Common myeloid progenitor, CD34-positive (primary cell): ENCODE measurements at places on chromosomes 7 and 10.
A peak's percentile ranks its signal among the peaks of the same experiment; 100 is the strongest.

DNA sequence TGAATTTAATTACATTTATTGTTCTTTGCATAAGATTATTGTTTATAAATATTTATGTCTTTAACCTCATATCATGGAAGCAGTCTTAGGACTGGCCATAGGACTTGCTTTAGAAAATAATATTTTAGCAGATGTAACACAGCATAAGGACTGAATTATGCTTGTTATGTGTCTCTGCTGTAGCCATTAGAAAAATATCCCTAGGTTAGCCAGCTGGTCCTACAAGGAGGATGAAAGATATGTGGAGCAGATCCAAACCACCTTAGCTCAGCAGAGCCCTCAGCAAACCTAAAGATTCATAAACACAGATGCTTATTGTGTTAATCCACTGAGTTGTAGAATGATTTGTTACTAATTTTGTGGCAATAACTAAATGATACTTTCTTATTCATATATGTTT lies 166.0 kb upstream of the COL1A2 start:
- no peak overlapping the region for H3K4me3 ChIP-seq
- H3K36me3 ChIP-seq = no peaks in the 10 kb centered on the region
- no peaks in the 10 kb centered on the region for H3K4me1 ChIP-seq

GRCh38 chr10:126109893-126110292 lies 213.5 kb downstream of the FANK1 start:
- H3K27me3 ChIP-seq = no peaks in the 10 kb centered on the region
- H3K4me1 ChIP-seq = peaks cover 5% of the 10 kb centered on the region
- no peak overlapping the region for H3K4me3 ChIP-seq
- H3K27ac ChIP-seq = no peak overlapping the region
- no peak for DNase-seq
- H3K36me3 ChIP-seq = no peaks in the 10 kb centered on the region

DNA sequence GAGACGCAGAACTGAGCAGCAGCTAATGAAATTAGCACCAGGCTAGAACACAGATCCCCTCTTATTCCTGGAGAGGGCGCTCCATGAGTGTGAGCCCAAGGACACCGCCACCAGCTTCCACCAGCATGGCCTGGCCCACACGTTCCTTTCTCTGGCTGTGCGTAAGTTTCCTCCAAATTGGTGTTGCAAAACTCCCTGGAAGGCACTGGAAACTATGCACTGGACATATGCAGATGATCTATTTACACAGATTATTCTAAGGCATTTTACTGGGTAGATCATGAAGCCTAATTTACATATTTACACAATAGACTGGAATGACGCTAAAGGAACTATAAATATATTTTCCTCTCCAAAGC lies 455.6 kb upstream of the FOXK1 start:
- no peaks in the 10 kb centered on the region for H3K27me3 ChIP-seq
- H3K27ac ChIP-seq = no peak overlapping the region
- H3K4me3 ChIP-seq = no peak overlapping the region
- no peaks in the 10 kb centered on the region for H3K4me1 ChIP-seq
- no peak for DNase-seq

- DNase-seq = no peak
- no peak overlapping the region for H3K27ac ChIP-seq
- H3K4me3 ChIP-seq = no peak overlapping the region
- no peaks in the 10 kb centered on the region for H3K36me3 ChIP-seq
Observed at GRCh38 chr7:153550173-153550572, 502.0 kb upstream of the DPP6 start.

GRCh38 chr7:11742496-11742895 lies 89.5 kb downstream of the THSD7A start:
- no peaks in the 10 kb centered on the region for H3K4me1 ChIP-seq
- H3K27me3 ChIP-seq = no peaks in the 10 kb centered on the region
- DNase-seq = no peak
- H3K4me3 ChIP-seq = no peak overlapping the region
- no peak overlapping the region for H3K27ac ChIP-seq
- no peaks in the 10 kb centered on the region for H3K36me3 ChIP-seq

GRCh38 chr10:130017631-130018022 lies 53.6 kb upstream of the EBF3 start:
- no peak overlapping the region for H3K4me3 ChIP-seq
- H3K27me3 ChIP-seq = peaks cover 1% of the 10 kb centered on the region

DNA sequence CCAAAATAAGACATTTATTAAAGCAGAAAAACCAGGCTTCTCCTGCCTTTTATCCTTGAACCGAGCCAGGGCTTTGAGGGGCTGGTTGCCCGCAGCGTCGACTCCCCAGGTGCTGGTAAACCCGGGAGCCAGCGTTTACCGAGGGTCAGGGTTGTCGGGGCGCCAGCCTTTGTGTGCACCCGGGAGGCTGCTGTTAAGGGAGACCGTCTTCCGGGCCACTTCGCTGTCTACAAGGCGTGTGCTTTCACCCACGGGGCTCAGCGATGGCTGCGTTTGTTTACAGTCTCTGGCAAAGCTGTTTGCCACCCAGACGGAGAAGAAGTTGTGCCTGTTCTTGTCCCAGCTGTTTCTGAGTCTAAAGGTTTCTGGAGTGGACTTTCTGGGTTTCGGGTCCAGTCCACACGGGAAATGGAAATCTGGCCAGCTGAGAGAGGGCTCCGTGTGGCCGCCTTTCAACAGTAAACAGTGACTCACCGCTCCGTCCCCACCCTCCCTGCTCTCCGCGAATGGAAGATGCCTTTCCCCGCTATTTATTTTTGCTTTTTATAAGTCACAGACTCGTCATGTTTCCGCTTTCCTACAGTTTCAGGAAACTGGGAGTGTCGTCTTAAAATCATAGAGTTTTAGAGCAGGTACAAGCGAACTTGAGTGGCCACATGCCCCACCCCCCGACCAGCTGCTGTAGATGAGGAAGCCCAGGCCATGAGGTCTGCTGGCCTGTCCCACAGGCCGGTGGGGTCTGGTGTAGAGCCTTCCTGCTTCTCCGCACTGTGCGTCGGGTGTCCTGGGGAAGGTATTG lies 2.2 kb downstream of the MAFK start:
- peaks cover 43% of the 10 kb centered on the region for H3K4me1 ChIP-seq
- H3K27ac ChIP-seq = peak overlapping the region; percentile 58
- H3K4me3 ChIP-seq = peak overlapping the region; percentile 81
- peaks cover 9% of the 10 kb centered on the region for H3K36me3 ChIP-seq
- H3K27me3 ChIP-seq = no peaks in the 10 kb centered on the region

DNA sequence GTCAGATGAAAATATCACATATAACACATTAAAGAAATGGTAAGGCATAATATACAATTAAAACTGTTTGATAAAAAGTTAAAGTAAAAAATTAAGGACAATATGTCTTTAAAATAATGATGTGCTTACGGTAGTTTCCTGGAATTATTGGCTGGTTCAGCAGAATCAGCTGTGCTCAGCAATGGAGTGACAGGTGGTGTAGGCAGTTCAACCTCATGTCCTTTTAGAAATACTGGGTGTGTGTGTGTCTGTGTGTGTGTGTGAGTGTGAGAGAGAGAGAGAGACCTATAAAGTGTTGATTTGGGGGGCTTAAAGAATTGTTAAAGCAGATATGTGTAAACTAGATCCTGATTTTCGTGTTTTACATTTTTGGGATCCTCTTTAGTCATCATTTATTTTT lies 141.2 kb downstream of the ADAM22 start:
- no peak overlapping the region for H3K4me3 ChIP-seq
- no peaks in the 10 kb centered on the region for H3K4me1 ChIP-seq
- no peaks in the 10 kb centered on the region for H3K36me3 ChIP-seq
- no peak overlapping the region for H3K27ac ChIP-seq
- no peak for DNase-seq
- H3K27me3 ChIP-seq = no peaks in the 10 kb centered on the region

DNA sequence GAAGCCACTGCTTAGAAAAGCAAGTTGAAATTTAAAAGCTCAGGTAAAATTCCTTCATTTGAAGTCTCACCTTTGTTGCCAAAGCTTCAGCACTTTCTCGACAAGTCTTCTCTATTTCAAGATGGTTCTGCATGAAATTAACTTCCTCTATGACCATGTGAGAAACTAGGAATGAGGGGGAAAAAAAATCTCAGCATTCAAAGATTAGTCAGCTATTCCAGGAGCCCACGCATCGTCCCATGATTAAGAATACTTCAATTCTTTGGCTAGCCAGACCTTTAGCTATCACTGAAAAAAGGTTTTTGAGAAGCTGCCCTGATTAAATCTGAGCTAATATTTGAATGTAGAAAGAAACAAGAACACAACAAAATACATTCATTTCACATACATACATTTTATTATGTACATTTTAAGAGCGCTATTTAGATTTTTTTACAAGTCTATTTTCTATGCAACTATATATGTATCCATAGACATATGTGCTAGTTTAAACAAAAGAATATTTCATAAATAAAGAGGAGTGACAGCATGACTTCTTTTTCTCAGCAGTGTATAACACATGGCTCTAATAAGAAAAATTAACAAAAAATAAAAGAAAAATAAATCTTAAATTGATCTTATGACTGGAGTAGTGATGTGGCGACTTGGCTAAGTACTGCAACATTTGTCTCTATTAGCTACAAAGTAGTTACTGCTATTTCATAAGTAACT lies 44.8 kb downstream of the SHTN1 start:
- H3K4me3 ChIP-seq = no peak overlapping the region
- no peaks in the 10 kb centered on the region for H3K36me3 ChIP-seq
- no peaks in the 10 kb centered on the region for H3K4me1 ChIP-seq
- H3K27ac ChIP-seq = no peak overlapping the region

GRCh38 chr10:76522547-76522946 lies 1091.1 kb downstream of the LRMDA start:
- H3K36me3 ChIP-seq = no peaks in the 10 kb centered on the region
- no peak for DNase-seq
- H3K4me3 ChIP-seq = no peak overlapping the region
- H3K27ac ChIP-seq = no peak overlapping the region

- H3K4me1 ChIP-seq = no peaks in the 10 kb centered on the region
- no peak for DNase-seq
- H3K27me3 ChIP-seq = no peaks in the 10 kb centered on the region
- no peak overlapping the region for H3K27ac ChIP-seq
- H3K36me3 ChIP-seq = no peaks in the 10 kb centered on the region
Observed at GRCh38 chr7:43136064-43136463, 23.6 kb downstream of the HECW1 start.

DNA sequence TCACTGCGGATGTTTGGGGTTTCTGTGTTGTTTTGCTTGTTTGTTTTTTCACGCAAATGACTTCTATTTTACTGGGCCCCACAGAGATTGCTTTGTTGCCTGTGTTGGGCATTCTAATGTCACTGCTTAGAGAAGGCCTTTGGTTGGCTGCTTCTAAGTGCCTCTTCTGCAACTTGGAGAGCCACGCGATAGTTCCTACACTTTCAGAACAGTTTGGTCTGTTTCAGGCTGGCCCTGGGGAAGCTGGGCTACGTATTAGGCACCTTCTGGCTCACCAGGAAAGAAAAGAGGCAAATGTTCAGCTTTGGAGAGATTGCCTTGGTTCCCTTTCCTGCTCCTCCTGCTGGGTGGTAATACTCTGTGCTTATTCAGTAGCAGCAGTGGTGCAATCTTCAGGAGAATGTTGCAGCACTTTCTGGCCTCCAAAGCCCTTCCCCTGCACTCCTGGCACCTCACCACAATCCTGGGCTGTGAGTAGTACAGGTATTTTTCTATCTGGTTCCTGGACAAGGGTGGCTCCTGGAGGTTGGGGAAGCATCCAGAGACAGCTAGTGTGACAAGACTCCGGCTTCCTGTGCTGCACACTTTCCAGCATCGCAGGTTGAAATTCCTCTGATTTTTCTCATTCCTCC lies 1.2 kb downstream of the ANTXRL start:
- H3K4me1 ChIP-seq = peaks cover 14% of the 10 kb centered on the region
- H3K27ac ChIP-seq = no peak overlapping the region
- H3K36me3 ChIP-seq = no peaks in the 10 kb centered on the region
- no peak for DNase-seq
- no peak overlapping the region for H3K4me3 ChIP-seq
- peaks cover 6% of the 10 kb centered on the region for H3K27me3 ChIP-seq

DNA sequence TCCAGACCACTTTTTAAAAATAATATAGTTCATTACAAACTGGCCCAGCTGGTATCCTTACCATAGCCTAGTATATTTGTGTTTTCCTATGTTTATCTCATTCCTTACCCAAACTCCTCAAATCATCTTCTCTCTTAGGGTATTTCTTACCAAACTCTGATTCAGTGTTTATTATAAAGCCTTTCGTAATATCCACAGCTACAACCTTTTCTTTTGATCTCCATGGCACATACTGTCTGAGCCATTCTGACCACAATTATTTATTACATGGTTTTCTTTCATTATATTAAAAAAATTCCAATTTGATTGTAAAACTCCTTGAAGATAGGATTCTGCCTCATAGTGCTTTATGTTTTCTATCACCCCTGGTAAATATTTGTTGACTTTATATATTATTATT lies 94.2 kb downstream of the LRMDA start:
- no peaks in the 10 kb centered on the region for H3K27me3 ChIP-seq
- DNase-seq = no peak
- H3K27ac ChIP-seq = no peak overlapping the region
- H3K36me3 ChIP-seq = peaks cover 3% of the 10 kb centered on the region
- H3K4me3 ChIP-seq = no peak overlapping the region
- H3K4me1 ChIP-seq = peaks cover 5% of the 10 kb centered on the region

GRCh38 chr10:78247821-78248220 lies 214.2 kb downstream of the RPS24 start:
- no peak for DNase-seq
- H3K4me1 ChIP-seq = peaks cover 7% of the 10 kb centered on the region
- no peaks in the 10 kb centered on the region for H3K36me3 ChIP-seq
- H3K27ac ChIP-seq = no peak overlapping the region

DNA sequence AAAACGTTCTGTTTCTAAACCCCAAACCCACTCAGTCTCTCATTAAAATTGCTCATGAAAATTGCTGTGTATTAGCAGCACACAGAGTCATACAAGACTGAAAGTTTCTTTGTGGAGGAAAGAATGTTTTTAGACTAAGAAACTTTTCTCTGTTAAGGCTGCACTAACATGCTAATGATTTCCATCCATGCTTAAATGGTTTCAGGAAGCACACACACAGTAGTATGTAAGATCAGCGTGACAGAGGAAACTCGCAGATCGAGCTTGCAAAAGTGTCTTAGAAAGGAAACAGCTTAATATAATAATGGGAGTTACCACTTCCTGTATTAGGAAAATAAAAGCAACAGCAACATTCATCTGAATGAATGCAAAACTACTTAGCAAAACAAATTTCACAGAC lies 112.7 kb downstream of the ICA1 start:
- no peaks in the 10 kb centered on the region for H3K36me3 ChIP-seq
- no peaks in the 10 kb centered on the region for H3K27me3 ChIP-seq
- peaks cover 24% of the 10 kb centered on the region for H3K4me1 ChIP-seq
- peak; percentile 77 for DNase-seq

- peaks cover 2% of the 10 kb centered on the region for H3K36me3 ChIP-seq
- peaks cover 26% of the 10 kb centered on the region for H3K4me1 ChIP-seq
- no peak for DNase-seq
- no peak overlapping the region for H3K27ac ChIP-seq
Observed at GRCh38 chr7:128033246-128033645, 2.0 kb upstream of the LRRC4 start.

DNA sequence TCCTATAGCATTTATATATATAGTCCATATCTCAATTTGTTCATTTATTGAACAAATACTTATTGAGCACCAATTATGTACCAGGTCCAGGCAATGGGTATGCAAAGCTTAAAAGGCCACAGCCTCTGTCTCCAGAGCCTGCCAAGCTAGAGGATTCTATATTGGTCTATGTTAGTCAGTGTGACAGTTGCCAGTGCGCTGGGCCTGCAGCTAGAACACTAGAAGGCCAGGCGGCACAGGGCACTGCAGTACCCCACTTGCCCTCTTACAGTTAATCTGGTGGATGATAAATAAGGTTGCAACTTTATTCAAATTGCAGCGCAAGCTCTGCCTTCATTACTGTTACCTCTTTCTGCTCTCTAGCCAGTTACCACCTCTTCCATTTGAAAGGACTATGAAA lies 68.8 kb downstream of the PPP1R3C start:
- no peaks in the 10 kb centered on the region for H3K36me3 ChIP-seq
- H3K4me1 ChIP-seq = no peaks in the 10 kb centered on the region
- no peak overlapping the region for H3K27ac ChIP-seq
- H3K27me3 ChIP-seq = no peaks in the 10 kb centered on the region
- no peak overlapping the region for H3K4me3 ChIP-seq
- DNase-seq = no peak
